ENCODE measurements at places on chromosomes 6 and 20.

GRCh38 chr6:45625191-45625664 is 247.5 kb upstream of the SUPT3H start:
- H3K27me3 ChIP-seq, result no peaks in the 10 kb centered on the region
- H3K4me3 ChIP-seq, result no peak overlapping the region
- peaks cover 27% of the 10 kb centered on the region for H3K36me3 ChIP-seq
- DNase-seq, result no peak
- H3K27ac ChIP-seq, result peak overlapping the region; percentile 2

DNA sequence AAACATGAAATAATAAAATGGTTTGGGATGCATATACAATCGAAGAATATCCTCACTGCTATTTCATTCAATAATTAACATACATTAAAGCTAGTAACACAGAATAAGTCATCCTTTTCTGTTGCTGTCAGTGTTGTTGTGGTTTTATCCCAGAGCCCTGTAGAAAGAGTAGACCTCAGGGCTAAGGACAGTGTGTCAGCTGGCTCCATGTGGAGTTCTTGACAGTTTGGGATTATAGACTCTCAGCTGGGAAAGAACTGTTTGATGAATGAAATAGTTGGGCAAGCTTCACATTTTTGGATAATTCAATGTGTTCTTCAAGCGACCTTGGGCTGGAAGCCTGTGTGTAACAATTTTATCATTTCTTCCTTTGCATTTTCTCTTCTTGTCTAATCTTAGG is 10.1 kb downstream of the UTRN start:
- no peak overlapping the region for H3K4me3 ChIP-seq
- peaks cover 10% of the 10 kb centered on the region for H3K4me1 ChIP-seq
- no peaks in the 10 kb centered on the region for H3K27me3 ChIP-seq
- peaks cover 28% of the 10 kb centered on the region for H3K36me3 ChIP-seq

GRCh38 chr6:135722679-135723078 is 128.8 kb upstream of the PDE7B start:
- no peak for DNase-seq
- H3K36me3 ChIP-seq, result peaks cover 2% of the 10 kb centered on the region
- no peaks in the 10 kb centered on the region for H3K4me1 ChIP-seq
- H3K27me3 ChIP-seq, result peaks cover 10% of the 10 kb centered on the region
- no peak overlapping the region for H3K27ac ChIP-seq
- H3K4me3 ChIP-seq, result no peak overlapping the region

- DNase-seq, result no peak
- H3K4me3 ChIP-seq, result no peak overlapping the region
- H3K27me3 ChIP-seq, result peaks cover 1% of the 10 kb centered on the region
- no peaks in the 10 kb centered on the region for H3K4me1 ChIP-seq
Measured at GRCh38 chr6:88368071-88368787, 202.1 kb upstream of the CNR1 start.

DNA sequence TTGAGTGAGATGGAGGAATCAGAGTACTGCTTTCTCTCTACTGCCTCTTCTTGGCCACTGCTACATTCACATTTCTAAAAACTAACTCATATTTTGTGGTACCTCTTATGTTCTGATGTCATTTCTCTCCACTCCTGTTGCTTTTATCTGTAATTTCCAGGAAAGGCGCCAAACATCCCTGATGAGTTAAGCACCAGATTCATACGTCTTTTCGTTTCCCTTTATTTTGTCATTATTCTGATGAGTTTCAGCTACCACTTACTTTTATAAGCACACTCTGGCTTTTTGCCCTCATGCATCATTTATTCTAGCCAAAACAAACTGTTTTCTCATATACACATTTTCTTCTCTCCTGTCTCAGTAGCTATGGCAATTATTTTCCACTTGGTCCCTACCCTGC is 680.0 kb downstream of the RNF144B start:
- no peaks in the 10 kb centered on the region for H3K27me3 ChIP-seq
- no peak overlapping the region for H3K27ac ChIP-seq
- H3K4me1 ChIP-seq, result no peaks in the 10 kb centered on the region
- DNase-seq, result no peak

GRCh38 chr6:81767163-81767891 is 14.8 kb upstream of the TENT5A start:
- H3K27ac ChIP-seq, result no peak overlapping the region
- no peaks in the 10 kb centered on the region for H3K36me3 ChIP-seq
- H3K4me3 ChIP-seq, result no peak overlapping the region
- no peak for DNase-seq

DNA sequence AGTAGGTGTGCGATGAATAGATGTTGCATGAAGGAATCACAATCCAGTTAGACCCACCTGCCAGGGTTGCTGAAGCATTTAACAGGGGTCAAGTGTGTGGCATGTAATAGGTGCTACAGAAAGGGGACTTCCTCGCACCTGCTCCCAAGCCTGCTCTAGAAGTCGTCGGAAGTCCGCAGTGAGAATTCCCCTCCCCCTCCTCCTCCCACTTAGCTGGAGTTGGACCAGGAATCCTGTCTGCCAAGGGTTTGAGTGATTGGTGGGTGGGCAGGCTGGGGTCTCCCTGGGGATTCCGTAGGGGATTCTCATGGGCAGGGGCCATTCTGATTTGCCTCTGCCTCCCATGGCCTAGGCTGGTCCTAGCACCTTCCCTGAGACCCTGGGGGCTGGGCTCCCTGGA is 10.3 kb downstream of the SCRT2 start:
- no peak for DNase-seq
- no peak overlapping the region for H3K4me3 ChIP-seq
- peaks cover 52% of the 10 kb centered on the region for H3K27me3 ChIP-seq
- no peaks in the 10 kb centered on the region for H3K36me3 ChIP-seq

DNA sequence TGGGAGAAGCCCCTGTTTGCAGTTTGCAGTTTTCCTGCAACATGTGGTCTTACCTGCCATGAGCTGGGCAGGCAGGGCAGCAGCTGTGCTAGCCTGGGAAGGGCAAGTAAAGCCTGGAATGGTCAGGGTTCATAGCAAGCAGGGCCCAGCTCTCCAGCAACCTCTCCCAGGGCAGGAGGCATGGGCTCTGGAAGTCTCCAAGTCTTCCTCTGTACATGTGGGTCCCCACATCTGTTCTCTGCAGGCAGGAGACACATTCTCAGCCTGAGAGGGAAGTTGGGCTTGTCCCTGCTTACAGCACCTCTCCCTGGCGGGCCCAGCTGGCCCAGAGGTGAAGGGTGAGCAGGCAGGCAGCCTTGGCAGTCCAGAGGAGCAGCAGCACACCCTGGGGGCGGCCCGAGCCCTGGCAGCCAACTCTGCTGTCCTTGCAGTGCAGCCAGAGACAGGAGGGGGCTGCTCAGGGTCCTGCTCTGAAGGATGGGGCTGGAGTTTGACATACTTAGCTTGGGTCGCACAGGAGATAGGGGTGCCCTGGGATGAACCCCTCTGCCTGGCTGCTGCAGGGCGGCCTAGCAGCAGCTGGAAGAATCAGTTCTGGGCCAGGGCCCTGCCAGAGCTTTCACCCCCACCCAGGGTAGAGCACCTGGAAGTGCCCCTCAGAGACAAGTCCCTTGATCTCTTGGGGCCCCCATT is 176.0 kb downstream of the MRPL14 start:
- DNase-seq, result peak; percentile 18
- H3K4me1 ChIP-seq, result no peaks in the 10 kb centered on the region
- no peaks in the 10 kb centered on the region for H3K36me3 ChIP-seq
- H3K4me3 ChIP-seq, result no peak overlapping the region
- peaks cover 1% of the 10 kb centered on the region for H3K27me3 ChIP-seq
- no peak overlapping the region for H3K27ac ChIP-seq

DNA sequence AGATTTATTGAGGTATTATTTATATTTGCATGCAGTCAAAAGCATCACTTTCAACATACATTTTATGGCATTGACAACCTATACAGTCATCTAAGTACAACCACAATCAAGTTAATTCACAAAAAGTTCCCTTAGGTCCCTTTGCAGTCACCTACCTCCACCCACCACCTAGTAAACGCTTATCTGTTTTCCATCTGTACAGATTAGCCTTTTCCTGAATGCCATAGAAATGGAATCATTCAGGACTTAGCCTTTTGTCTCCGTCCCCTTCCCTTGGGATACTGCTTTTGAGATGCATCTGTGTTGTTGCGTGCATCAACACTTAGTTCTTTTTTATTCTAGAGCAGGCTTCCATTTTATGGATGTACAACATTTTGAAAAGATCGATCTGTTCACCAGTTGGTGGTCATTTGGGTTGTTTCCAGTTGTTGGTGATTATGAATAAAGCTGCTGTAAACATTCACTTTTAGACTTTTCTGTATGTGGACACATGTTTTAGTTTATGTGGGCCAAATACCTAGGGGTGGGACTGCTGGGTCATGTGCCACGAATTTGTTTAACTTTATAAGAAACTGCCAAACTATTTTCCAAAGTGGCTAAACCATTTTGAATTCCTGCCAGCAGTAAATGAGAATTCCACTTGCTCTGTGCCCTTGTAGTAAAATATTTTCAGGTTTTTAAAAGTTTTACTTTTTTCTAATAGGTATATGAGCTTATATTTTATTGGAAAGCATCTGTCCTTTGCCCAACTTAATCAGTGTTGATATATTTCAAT is 17.6 kb upstream of the IFNGR1 start:
- no peak overlapping the region for H3K4me3 ChIP-seq
- no peak overlapping the region for H3K27ac ChIP-seq
- H3K4me1 ChIP-seq, result peaks cover 44% of the 10 kb centered on the region
- DNase-seq, result no peak
